ENCODE measurements at places on chromosomes 3 and 15.
A peak's percentile ranks its signal among the peaks of the same experiment; 100 is the strongest.

- no peak for DNase-seq
Measured at GRCh38 chr3:143697975-143698374, 150.3 kb downstream of the SLC9A9 start.

- DNase-seq: no peak
Measured at GRCh38 chr15:33007303-33007855, 187.1 kb downstream of the FMN1 start.

DNA sequence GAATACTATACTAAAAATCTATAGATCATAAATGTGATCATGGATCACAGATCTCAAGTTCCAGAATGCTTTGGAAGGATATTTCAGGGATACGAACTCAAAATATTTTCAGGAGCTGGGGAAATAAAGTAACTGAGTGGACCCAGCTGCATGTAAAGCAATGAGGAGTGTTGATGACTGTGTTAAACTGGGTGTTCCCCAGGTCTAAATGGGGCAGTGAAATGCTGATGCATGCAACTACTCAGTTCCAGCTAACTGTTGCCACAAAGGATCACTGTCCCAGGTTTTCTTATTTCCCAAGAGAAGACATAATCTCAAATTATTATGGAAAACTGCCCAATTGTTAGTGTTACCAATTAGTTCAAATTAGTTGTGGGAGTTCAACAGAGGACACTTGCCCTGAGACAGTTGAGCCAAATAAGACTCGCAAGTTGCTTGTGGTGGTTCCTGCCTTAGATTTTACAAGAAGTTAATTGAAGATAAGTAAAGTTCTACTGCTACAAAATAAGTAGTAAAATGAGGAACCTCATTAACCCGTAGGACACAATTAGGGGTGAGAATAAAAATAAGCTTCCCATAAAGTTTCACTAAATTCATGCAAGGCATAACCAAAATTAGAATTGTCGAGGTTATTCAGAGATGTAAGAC, 66.3 kb upstream of the IL12A start:
- DNase-seq: no peak

DNA sequence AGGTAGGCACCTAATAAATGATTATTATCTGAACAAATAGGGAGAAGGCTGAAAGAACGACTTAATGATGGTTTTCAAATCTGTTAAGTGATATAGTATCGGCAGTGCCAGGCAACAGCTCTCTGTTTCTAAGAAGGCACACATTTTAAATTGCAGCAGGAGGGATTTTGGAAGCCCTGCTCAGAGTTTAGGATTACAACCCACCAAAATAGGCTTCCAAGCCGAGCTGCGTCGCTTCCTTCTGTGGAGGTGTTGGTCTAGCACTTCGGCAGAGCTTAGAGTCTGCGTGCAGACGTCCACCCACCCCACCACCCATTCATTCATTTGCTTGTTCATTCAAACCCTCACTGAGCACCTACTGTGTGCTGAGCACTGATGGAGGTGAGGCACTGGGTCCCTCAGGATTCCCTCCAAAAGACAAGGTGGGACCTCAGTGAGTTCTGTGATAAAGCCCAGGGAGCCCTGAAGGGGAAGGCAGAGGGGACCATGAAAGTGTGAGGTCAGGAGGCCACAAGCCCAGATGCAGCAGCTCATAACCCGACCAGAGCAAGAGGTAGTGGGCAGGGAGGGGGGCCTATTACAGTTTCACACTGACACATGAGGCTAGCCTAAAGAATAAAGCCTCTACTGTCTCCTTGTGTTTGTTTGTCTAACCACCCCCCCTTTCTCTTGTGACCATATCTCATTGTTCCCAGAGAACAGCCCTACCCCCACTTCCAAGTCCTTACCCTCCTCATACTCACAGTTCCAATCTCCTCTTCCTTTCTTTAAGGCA, 8.9 kb downstream of the ADCY5 start:
- no peak for DNase-seq

GRCh38 chr15:76147906-76148570, 88.3 kb downstream of the TMEM266 start:
- DNase-seq: no peak

DNA sequence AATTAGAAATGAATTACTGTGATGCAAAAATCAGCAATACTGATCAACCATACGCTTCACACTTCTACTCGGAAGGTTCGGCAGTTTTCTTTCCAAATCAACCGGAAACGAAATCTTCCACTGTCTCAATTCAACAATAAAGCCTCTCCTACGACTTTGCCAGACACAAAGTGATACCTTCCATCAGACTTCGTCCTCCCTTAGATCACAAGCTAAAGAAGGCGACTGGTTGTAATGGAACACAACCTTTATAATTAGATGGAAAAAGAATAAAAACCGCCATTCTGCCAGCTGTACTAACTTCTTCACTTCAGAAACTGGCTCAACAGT, 618 bp downstream of the PARL start:
- DNase-seq: no peak

- DNase-seq: peak; percentile 19
Measured at GRCh38 chr3:63613561-63613960, 38.9 kb upstream of the SNTN start.

- DNase-seq: peak; percentile 67
Measured at GRCh38 chr3:58271901-58272501, 34.0 kb upstream of the RPP14 start.

DNA sequence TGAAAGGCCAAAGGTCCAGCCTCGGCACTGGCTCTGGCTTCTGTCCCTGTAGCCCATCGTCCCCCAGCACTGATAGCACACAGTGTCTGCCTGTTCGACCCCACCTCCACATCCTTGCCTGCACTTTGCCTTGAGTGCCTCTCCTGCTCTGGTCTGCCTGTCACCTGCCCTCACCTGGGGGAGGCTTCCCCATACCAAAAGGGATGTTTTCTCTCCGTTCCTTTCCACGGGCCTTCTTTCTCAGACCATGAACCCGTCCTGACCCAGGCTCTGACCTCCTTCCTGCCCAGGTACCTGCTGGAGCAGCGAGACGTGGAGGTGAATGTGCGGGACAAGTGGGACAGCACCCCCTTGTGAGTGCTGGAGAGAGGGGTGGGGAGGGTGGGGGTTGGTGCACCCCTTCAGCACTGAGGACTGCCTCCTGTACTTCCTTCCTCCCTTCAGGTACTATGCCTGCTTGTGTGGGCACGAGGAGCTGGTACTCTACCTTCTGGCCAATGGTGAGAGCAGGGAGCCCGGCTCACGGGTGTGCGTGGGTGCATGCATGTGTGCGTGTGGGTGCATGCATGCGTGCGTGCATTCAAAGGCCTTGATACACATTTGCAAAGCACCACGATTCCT, 1.5 kb downstream of the ABTB1 start:
- no peak for DNase-seq

DNA sequence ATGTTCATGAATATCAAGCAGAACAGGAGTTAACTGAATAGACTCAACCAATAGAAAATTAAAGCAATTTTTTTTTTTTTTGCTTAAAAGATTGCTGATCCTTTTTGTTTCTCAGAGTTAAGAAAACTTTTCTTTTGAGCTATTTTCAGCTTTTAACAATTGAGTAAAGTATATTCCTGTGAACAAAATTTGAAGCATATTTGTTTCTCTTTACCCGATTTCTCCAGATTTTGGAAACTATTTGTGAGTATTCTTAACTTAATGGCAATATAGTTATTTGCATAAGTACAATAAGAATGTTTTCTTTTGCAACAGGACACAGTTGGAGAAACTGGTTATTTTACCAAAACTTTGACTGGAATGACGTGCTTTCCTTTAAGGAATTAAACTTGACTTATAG, 53.4 kb upstream of the C15orf39 start:
- DNase-seq: no peak

DNA sequence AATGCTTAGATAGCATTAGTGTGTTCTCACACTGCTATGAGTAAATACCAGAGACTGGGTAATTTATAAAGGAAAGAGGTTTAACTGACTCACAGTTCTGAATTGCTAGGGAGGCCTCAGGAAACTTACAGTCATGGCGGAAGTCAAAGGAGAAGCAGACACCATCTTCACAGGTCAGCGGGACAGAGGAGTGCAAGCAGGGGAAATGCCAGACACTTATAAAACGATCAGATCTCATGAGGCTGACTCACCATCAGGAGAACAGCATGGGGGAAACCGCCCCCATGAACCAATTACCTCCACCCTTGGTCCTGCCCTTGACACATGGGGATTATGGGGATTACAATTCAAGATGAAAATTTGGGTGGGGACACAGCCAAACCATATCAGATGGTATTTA, 381.5 kb upstream of the DPPA4 start:
- DNase-seq: no peak

GRCh38 chr3:128267541-128267940, 114.3 kb downstream of the EEFSEC start:
- DNase-seq: no peak

GRCh38 chr15:98893401-98893800, 114.2 kb downstream of the PGPEP1L start:
- no peak for DNase-seq

DNA sequence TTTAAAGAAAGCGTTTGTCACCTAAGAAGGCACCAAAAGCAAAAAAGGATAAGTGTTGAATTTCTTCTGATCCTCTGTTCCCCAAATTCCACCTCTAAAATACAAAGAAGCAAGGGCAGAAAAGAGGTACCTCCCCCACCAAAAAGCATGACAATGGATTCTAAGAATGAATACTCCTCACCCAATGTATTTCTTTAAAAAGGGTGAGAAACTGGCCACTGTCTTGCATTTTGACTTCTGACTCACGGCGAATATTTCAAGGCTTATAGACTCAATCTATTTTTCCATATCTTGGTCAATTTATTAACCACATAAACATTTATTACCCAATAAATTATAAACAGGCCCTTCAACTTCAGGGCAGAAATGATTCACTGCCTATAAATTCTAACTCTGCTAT, 131.1 kb downstream of the NR1I2 start:
- DNase-seq: no peak

All from non-pigmented ciliary epithelial cell (primary cell).